ENCODE measurements at places on chromosomes 11 and 22.

DNA sequence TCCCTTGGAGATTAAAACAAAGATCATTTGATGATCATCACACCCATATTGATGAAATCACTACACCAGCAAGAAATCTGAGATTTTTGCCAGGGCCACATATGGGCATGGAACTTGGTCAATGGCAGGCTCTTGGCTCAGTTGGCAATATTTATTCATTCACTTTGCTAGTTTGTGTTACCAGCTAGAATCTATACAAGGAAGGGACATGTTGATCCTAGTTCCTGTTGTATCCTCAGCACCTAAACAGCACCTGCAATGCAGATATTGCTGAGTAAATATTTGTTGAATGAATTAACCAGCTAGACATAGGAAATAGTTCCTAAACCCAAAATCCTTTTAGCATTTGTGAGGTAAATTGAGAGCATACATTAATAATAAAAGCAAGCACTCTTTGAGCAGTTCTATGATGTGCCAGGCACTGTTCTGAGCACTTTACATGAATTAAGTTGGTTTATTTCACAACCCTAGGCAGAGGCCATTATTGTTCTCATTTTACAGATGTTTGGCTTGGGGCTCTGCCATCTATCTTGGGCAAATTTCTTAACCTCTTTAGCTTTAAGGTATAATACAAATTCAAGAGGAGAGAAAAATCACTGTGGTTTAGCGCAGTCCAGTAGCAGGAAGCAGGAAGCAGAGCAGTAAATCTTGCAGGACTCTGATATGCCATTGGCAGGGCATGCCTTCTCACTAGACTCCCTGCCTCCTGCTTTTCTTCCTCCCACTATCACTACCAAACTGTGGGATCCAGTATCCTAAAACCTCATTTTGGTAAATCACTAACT is 1.6 kb downstream of the TRIM68 start:
- no peak for DNase-seq

DNA sequence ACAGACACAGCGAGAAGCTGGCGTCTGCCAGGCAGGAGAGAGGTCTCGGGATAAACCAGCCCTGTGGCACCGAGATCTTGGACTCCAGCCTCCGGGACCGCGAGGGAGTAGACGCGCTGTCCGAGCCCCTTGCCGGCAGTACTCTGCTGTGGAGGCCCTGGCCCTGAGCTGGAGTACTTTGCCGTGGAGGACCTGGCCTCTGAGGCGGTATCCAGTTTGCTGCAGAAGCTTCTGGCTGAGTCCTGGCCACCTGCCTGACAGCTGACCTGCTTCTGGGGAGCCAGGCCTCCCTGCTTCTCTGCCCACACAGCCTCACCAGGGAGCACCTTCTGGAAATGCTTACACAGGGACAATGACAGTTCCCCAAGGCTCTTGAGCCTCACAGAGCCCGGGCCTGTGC is 31.6 kb upstream of the CARS1 start:
- DNase-seq: no peak

DNA sequence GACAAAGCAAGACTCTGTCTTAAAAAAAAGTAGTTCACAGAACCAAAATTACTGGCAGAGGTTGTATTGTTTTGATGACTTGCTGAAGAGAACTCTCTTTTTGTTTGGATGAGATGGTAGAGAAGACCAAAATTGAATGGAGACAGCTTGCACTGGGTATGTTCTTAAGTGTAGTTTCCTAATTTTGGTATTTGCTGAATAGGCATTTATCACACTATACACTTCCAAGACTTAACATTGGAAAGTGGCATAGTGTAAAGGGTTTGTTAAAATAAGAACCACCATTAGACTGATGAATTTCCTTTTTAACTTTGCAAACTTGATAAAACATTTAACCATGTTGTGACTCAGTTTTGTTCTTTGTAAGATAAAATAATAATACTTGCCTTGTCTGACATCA is 5.3 kb upstream of the DCUN1D5 start:
- no peak for DNase-seq

GRCh38 chr11:107719073-107719472 is 7.2 kb upstream of the SLN start:
- no peak for DNase-seq

GRCh38 chr11:3859373-3859881 is 4.0 kb downstream of the STIM1 start:
- DNase-seq: no peak

- DNase-seq: no peak
These were observed 62.4 kb upstream of the BMAL1 start for GRCh38 chr11:13215149-13215548.

DNA sequence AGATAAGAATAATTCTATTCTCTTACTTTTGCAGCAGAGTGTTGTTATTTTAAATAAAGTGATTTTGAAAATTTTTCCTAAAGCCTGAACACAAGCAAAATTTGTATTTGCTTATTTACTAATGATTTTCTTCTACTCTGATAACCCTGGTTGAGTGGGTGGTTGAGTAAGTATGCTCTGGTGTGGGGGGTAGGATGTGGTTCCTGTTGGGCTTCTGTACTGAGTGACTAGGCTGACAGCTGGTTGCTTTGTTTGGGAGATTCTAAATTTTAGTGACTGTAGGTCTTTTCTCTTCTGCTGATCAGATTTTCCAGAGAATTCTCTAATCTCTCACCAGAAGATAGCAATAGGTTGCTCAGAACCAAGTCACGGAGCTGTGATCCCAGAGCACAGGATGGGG is 61.6 kb downstream of the METTL15 start:
- DNase-seq: no peak

DNA sequence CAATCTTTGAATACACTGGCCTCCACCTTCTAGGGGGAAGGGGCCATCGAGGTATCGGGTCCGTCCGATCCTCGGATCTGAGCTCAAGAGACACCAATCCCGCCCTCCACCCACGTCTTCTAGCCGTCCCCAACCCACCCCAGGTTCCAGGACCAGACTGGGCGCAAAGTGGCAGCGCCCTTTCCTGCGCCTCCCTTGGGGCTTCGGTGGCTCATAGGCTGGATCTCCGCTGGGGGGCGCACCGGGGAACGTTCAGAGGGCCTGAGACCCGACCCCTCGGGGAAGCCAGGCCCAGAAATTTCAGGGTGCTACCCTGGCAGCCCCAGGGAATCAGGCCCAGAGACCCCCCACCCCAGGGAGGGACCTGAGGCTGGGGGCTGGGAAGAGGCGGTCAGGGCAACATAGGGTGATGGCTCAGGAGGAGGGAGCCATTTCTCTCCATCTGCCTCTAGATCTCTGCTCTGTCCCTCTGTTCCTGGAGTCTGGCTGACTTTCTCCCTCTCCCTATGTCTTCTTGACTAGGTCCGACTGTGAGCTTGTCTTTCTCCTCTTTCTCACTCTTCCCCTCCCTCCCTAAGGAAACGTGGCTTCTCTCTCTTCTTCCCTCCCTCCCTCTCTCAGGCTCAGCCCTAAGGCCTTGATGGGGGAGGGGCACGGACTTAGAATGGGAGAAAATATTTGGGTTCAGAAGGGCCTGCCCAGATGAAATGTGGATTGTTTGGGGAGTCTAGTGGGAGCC is 1.1 kb downstream of the CREB3L1 start:
- DNase-seq: peak; percentile 41

DNA sequence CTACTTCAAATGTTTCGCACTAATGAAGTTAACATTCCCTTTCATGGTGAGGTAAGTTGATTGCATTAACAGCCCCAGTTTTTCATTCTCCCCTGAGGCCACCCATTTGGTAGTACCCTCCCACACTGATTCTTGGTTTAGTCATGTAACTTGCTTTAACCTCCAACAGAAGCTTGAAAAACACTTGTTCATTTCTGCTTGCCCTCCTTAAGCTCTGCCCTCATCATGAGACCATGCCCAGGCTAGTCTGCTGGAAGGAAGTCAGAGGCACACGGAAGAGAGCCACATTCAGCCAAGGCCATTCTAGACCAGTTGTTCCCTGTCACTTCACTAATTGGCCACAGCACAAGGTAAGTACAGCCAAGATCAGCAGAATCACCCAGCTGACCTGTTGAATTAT is 50.7 kb upstream of the CD44 start:
- DNase-seq: no peak

DNA sequence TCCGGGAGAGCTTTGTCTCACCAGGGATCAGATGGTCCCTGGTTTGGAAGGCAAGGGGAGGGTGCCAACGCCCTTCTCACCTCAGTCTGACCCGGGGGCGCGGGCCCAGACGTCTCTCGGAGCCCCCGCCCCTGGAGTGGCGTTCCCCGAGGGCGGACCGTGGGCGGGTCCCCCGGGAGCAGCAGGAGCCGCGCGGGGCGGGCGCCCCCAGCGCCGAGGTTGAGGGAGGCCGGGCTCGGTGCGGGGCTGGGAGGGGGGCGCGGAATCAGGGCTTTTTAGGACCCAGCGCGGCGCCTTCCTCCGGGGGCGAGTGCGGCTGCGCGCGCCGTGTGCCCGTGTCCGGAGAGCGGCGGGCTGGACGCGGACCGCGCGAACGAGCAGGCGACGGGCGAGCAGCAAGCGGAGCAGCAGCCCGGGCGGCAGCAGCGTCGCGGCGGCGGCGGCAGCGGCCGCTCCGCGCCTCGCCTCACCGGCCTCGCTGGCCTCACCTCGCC is at the start of gene KCNC1:
Gene KCNC1, plus strand, starts transcription at position 364 of the 494 bp plus-strand sequence. CDS start 1,222 bp downstream, outside the sequence.
- no peak for DNase-seq

- DNase-seq: no peak
These were observed 18.4 kb downstream of the FDX1 start for GRCh38 chr11:110447897-110448745.

DNA sequence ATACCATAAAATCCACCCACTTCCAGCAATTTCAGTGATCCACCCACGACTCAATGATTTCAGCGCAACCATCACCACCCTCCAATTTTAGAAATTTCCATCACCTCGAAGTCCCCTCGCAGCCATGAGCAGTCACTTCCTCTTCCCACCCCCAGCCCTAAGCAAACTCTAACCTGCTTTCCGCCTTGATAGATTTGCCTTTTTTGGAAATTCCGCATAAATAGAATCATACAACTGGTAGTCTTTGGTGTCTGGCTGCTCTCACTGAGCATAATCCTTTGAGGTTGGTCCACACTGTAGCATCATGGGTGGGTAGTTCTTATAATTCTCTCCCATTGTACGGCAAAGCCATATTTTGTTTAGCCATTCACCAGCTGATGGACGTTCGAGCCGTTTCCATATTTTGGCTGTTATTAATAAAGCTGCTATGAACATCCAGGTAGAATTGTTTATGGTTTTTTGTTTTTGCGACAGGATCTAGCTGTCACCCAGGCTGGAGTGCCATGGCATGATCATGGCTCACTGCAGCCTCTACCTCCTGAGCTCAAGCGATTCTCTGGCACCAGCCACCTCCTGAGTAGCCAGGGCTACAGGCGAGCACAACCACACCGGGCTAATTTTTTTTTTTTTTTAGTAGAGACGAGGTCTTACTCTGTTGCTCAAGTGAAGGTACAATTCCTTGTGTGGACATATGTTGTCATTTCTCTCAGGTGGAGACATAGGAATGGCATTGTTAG is 16.0 kb downstream of the PIM3 start:
- DNase-seq: peak; percentile 78

DNA sequence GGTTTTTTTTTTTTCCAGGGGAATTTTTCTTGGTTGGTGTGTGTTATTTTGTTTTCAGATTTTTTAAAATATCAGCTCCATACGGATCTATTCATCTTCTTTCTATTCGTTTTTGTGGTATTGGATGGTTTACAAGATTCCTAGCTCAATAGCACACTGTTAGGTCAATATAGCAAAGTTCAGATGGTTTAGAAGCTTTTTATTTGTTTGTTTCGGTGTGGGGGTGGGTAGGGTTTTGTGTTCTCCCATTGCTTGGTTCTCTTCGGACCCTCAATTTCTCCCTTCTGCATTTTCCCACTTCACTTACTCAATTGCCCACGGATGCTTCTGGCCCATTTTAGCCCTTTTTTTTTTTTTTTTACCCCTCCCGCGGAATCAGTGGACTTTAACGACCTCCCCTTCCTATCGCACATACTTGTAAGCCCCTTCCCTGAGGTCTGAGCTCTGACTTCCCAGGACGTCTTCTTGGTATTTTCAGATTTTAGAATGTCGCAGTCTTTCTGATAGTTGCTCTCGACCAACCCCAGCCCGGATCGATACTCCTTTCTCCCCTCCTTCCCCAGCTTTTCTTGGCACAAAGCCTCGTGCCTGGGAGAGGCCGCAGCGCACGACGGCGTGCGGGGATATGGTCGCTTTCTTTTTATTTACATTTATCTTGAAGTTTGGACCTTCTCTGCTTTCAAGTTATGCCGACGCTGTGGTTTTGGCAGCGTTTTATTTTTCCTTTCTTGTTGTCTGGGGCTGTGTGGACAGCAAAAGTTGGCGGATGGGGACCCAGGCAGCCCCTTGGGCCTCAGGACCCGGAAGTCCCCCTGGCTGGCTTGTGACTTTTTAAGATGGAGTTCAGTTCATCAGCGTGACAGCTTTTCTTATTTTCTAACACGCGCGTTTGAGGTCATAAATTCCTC is 4.4 kb upstream of the SPDYC start:
- no peak for DNase-seq

GRCh38 chr11:62391642-62392425 is 27.0 kb upstream of the SCGB1A1 start:
- DNase-seq: no peak

DNA sequence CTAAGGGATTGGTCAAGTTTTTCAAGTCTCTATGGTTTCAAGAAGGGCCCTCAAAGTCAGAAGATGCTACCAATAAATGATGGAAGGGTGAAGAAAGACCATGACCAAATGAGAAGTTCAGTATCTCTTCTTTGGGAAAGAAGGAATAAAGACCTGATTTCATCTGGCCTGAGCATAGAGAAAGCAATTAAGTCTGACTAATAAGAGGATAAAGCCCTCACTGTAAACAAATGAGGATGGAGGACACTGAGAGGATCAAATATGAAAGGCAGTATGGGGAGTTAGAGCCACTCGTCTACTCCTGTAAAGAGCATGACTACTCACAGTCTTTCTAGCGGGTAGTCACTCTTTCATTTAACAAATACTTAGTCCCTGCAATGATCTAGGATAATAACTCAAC is 44.6 kb downstream of the FAM168A start:
- no peak for DNase-seq

- DNase-seq: peak; percentile 6
These were observed 74.9 kb upstream of the RAG2 start for GRCh38 chr11:36672815-36673450.

DNA sequence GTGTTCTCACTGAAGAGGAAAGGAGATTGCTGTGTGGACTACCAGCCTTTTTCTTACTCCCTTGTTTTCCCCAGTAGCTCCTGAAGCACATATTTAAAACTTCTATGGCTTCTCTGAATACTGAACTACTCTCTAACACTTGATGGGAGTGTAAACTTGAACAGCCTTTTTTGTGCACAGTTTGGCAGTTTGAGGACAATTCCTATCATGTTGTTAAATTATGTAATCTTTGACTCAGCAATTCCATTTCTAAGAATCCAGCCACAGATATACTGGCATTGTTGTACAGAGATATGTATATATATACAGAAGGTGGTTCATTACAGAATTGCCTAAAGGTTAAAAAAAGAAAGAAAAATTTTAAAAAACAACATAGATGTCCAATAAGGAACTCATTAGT is 47.1 kb upstream of the EED start:
- DNase-seq: no peak

DNA sequence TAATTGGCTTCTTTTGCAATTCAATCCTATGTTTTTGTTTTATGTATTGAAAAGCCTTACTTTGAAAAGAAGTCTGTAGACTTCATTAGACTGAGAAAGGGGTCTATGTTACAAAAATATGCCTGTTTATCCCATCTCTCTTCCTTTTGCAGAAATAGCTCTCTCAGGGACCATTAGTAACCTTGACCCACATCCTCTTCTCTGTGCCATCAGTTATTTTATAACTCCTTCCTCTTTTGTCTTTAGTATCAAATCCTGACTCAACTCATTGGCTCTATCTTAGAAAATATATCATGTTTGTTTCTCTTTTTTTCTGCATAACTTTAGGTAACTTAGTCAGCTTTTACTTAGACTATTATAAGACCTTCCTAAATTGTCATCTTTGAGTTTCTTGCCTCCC is 20.3 kb downstream of the ZC3H12C start:
- DNase-seq: no peak

- DNase-seq: no peak
These were observed 13.0 kb upstream of the TUB start for GRCh38 chr11:8067929-8068575.
